Cortex of kidney (tissue), 1 donor: ENCODE measurements at places on chromosomes 13 and 19.

DNA sequence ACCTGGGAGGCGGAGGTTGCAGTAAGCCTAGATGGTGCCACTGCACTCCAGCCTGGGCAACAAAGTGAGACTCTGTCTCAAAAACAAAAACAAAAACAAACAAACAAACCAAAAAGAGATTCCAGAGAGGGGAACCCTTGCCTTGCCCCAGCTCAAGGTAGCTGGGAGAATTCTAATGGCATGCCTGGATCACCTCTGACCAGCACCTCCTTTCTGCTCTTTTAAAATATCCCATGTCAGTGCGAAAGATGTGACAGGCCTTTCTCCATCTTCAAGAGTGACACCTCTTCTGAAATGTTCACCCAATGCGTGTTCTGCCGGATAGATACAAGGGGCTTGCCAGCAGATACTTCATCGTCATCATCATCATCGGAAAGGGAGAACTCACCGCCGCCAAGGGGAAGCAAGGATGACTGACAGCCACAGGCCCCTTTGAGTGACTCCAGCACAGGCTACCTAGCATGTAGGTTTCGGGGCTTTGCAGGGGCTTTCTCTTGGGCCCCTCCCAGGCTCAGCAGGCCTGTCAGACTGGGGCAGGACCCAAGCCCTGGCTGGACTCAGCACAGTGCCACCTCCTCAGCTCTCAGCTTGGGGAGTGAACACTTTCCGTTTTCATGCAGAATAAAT, 18.9 kb upstream of the LRP3 start:
- DNase-seq, result no peak

DNA sequence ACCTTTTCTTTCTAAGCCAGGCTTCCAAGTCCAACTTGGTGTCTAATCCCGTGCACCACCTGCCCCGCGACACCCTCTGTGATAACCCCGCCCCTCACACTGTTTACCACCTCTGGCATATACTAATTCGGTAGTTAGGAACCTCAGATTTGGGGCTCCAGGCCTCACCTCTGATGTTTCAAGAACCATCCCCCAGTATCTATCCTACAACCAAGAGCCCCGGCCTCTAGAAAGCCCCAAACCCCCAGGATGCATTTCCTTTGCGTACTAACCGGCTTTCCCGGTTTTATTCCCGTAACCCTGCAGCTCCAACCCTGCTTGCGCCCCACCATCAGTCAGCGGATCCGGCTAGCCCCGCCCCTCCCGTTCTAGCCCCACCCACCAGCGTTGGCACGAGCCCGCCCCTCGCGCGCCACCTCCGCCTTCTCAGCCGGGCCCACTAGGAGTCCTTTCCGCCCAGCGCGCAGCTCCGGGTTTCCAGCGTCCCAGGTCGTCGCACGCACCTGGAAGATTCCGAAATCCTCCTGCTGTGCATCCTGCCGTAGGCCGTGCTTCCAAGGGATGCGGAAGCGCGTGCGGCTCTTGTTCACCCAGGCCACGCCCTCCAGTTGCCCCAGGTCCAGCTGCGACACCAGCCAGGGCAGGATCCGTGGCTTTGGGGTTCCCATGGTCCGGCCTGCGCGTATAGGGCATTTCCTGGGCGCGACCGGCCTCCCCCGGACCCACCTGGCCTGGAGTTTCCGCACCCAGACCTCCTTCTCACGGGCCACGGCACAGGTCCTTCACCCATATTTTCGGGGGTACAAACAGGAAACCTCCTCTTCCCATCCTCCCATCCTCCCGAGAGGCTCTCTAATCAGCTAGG, 1.3 kb downstream of the IRF3 start:
- no peak for DNase-seq

GRCh38 chr13:53137779-53138178, 109.2 kb downstream of the OLFM4 start:
- DNase-seq, result no peak

DNA sequence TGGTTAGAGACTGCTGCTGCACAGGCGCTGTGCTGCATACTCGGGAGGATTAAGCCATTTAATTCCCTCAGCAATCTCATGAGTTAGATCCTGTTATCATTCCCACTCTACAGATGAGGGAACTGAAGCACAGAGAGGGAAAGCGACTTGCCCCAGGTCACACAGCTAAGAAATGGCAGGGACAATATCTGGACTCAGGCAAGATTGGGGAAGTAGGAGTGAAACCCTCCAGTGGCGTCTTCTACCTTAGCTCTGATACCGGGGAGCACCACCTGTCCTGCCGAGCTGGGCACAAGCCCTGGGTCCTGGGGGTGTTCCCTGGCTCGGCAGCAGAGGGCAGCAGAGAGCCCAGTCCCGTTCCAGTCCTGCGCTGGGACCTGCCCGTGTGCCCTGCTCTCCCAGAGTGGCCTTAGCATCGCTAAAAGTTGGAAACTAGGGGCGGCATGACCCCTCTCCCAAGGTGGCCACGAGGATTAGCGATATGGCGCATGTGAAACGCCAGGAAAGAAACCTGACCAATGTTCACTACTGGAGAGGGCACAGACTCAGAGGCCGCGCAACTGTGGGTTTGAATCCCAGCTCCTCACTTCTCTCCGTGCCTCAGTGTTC, 20.5 kb downstream of the CYTH2 start:
- no peak for DNase-seq

- DNase-seq, result no peak
These were observed 48.6 kb upstream of the UBE2L5 start for GRCh38 chr13:30373727-30374126.

DNA sequence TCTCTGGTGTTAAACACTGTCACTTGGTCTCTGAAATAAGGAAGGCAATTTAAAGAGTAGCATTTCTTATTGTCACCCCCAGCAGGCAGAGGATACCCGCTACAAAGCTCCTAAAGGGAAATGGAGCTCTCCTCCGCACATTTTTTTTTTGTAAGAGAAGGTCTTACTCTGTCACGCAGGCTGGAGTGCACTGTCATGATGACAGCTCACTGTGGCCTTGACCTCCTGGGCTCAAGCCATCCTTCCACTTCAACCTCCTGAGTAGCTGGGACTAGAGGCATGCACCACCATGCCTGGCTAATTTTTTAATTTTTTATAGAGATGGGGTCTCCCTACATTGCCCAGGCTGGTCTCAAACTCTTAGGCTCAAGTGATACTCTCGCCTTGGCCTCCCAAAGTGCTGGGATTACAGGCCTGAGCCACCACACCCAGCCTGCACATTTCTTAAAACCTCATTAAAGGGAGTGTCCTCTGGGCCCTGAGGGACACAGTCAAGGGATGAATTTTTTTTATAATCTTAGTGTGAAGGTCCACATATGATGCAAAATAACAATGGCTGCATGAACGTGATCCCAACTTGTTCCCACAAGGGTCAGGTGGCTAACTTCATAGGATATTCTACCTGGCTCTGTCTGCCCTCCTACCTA, 32.1 kb downstream of the SLC25A30 start:
- DNase-seq, result no peak

GRCh38 chr13:113963376-113963775, 10.5 kb downstream of the C13orf46 start:
- no peak for DNase-seq

- no peak for DNase-seq
These were observed 10.7 kb downstream of the PTPRH start for GRCh38 chr19:55198651-55199050.

DNA sequence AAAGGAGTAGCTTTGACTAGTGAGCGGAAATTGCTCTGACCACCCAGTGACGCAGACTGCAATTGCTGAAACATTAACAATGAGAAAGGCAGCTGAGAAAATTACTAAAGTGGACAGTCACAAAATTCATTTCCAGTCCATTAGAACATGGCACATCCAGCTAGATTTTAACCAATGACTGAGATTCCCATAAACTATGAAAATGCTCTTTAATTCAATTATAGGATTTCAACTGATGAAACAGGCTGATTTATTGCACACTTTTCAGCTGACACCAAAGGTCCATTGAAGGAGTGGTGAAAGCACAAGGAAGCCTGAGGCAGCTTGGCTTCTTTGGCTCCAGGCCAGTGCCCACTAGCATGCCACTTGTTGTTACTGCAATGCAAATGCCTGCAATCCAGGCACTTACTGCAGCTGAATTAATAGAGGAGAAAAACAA, 933.4 kb downstream of the SLITRK6 start:
- DNase-seq, result no peak

DNA sequence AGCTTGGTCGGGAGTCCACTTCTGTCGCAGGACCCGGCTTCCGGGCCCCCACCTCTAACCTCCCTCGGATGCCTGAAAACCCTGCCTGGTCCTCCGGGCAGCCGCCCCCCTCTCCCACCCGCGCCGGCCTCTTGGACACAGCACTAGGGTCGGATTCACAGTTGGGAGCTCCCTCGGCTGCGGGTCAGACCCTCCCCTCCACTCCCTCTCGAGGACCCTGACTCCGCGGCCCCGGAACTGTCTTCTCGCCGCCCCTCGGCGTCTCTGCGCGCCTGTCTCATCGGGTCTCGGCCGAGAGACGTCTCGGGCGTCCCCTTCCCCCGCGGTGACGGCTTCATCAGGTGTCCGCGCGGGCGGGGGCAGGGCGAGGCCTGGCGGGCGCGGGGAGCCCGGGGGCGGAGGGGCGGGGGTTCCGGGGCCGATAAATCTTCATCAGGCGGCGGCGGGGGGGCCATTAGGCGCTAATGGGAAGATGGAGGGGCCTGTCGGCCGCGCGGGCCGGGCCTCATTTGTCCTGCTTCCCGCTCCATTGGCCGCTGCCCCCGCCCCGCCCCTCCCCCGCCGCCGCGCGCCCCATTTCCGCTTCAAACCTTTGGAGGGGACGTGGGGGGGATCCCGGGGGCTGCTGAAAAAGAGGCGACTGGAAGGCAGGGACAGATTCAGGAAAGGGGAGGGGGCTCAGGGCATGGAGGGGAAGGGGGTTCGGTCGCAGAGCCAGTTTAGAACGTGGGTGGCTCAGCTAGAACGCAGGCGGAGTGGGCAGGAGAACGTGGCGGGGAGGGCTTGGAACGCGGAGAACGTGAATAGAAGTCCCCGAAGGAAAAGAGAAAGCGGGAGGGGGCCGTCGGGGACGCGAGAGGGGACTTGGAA, 11.8 kb upstream of the ERFL start:
- DNase-seq, result no peak

DNA sequence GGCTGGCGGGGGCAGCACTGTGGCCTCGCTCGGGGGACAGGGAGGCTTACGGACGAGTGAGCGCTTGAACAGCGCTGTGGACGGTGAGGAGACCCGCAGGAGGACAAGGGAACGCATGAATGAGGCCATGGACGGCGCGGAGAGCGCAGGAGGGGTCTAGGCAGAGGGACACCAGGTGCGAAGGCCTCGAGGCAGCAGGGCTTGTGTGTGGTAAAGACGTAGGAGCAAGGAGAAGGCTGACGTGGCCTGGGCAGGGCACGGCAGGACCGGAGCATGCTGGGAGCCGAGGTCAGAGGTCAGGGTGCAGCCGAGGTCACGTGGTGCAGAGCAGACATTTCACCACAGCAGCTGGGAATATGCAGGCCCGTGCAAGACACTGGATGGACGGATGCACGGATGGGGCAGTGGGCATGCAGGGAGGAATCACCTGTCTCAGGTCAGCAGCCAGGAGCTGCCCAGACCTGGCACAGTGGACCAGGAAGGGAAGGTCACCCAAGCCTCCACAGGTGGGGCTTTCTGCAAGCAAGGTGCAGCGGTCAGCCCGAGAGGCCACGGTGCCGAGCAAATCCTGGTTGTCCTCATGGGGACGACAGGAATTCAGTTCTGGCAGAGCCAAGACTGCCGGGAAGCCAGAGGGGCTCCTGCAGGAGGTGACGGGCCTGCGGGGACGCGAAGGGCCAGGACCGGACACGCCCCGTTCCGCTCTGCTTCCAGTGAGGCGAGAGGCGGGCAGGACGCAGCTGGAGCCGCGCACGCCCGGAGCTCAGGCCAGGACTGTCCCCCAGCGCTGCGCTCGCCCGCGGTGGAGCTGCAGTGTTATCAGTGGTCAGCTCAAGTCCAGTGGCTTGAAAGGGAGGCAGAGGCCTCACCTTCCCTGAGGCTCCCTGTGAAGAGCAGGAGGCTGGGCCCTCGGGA, 72.2 kb downstream of the RASA3 start:
- no peak for DNase-seq

GRCh38 chr13:33487575-33488243, 202.2 kb upstream of the STARD13 start:
- no peak for DNase-seq
